ENCODE measurements at places on chromosomes 5 and 9.

- DNase-seq: no peak
Measured at GRCh38 chr9:37906312-37907239, 2.6 kb upstream of the SLC25A51 start.

DNA sequence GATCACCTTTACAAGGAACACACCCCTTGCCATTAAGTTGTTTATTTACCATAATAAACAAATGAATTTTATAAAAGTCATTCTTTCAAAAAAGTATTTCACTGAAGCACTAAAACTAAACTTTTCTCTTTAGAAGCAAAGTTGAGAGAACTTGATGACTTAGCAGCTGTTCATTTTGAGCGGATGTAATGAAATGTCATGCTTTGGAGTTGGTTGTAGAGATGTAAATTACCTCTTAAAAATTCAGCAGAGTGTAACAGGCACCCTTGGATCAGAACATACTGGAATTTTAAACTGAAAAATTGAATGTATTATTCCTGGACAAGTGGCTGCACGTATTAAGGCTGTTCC lies 617.2 kb downstream of the PDE4D start:
- peak; percentile 31 for DNase-seq

DNA sequence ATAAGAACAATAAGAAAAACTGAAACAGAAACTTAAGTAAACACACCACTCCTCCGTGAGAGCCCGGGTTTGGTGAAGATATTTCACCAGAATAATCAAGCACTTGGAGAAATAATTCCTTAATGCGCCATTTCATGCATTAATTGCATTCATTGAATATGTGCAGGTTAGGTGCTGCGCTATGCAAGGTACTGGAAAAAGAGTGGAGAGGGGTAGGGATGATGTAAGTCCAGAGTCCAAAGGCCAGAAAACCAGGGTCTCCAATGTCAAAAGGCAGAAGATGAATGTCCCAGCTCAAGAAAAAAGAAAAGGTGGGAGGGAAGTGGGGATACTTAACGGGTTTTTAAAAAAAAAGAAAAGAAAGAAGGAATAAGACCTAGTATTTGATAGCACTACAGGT lies 669 bp upstream of the ZFP37 start:
- DNase-seq: no peak

GRCh38 chr9:132032238-132032950 lies 47.3 kb downstream of the MED27 start:
- no peak for DNase-seq

DNA sequence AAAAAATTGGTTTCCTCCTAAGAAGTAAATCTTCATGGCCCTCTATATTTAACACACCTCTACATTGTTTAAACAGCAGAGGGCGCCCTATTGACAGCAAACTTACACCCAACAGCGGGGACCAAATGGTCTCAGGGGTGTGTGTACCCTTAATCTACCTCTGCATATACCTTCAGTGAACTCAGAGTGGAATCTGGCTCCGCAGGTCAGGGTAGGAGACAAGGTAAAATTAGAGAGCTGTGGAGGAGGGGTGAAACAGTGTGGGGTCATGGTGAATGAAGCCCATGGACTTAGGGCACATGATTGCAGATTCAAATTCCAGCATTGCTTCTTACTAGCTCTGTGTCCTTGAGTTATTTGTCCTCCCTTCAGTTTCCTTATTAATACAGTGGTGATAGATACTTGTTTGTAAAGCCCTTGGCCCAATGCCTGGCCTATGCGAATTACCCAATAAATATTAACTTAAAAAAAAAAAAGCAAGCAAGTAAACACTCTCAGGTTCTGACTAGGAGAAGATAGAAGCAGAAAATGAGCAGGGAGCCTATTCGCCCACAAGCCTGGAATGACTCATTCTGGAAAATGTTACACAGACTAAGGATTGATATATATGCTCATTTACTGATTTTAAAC lies 122.9 kb downstream of the CAVIN4 start:
- peak; percentile 63 for DNase-seq

DNA sequence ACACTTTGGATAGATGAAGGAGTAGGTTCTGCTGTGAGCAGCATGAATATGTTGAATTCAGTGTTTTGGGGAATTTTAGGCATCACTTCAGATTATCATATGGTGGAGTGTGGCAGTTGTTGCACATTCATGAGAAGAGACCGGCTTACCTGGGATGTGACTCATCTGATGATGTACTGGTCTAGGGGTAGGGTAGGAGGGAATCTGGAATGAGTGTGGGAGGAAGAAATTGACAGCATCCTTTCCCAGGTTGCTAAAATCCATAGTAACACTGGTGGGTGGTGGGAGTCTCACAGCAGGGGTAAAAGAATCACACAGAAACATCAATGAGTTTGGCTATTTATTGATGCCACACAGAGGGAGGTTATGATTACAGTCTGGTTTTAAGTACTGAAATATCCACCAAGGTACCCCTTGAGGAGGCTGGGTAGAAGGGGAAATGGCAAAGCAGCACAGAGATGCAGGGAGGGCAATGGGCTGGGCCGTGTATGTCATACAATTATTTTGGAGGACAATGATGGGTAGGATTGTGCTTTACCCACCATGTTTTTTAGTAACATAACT lies 82.5 kb downstream of the TARS1 start:
- DNase-seq: no peak

DNA sequence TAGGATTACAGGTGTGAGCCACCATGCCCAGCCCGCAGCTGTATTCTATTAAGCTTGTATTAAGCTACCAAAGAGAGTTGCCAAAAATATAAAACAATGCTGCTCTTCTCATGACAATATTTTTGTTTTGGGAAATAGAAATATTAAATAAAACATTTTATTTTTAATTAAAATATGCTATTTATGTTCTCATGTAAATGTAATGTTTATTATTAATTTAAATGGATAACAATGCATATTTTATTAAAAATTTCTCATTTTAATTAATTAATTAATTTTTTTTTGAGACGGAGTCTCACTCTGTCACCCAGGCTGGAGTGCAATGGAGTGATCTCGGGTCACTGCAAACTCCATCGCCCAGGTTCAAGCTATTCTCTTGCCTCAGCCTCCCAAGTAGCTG lies 117.5 kb downstream of the ANKRD55 start:
- no peak for DNase-seq

GRCh38 chr5:137515238-137515637 lies 16.1 kb upstream of the SPOCK1 start:
- DNase-seq: no peak

DNA sequence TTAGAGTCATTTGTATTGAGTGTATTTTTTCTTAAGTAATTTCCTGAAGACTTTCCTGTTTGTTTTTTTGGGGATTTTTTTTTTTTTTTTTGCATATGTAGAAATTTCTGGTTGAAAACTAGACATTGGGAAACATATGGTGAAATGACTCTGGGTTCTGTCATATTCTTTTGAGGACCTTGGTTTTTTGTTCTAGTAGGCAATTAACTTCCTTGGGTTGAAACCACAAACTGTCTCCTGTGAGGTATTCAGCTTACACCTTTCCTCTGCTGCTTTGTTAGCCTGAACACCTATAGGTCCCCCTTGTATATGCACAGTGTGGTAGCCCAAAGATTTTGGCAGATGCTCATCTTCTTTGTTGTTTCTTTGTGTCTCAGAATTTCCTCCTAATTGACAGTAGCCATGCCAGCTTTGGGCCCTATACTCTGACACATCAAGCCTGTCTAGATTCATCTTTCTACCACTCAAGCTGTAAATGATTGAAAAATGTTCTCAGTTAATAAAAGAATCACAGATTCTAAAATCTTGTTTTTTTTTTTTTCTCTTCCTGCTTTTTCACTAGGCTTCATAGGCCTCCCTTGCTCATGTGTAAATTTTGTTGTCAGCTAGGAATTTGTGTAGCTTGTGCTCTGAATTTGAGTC lies 140.6 kb downstream of the COMMD10 start:
- no peak for DNase-seq

- DNase-seq: no peak
Measured at GRCh38 chr9:126813072-126813471, 8.2 kb downstream of the ZBTB43 start.

- DNase-seq: peak; percentile 68
Measured at GRCh38 chr5:443239-444151, 519 bp downstream of the EXOC3 start.

- DNase-seq: no peak
Measured at GRCh38 chr9:86549920-86550319, 195.7 kb upstream of the TUT7 start.

- DNase-seq: peak; percentile 63
Measured at GRCh38 chr5:2710910-2711309, 40.6 kb downstream of the IRX2 start.

DNA sequence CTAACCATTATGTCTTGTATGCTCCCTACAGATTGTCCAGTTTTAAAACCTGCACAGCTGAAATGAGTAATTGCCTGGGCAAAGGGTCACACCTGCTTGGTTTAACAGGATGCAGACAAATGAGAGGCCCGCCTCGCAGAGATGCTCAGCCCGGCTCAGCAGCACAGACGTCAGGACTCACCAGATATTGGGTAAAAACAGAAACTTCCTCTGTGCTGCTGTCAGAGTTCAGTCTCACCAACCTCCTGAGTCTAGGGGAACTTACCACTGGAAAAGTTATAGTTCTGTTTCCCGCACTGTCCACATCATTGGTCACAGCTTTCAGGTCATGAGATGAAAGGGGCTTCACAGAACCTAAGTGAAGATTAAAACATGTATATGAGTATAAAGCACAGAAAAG lies 152.5 kb downstream of the ESM1 start:
- DNase-seq: no peak

DNA sequence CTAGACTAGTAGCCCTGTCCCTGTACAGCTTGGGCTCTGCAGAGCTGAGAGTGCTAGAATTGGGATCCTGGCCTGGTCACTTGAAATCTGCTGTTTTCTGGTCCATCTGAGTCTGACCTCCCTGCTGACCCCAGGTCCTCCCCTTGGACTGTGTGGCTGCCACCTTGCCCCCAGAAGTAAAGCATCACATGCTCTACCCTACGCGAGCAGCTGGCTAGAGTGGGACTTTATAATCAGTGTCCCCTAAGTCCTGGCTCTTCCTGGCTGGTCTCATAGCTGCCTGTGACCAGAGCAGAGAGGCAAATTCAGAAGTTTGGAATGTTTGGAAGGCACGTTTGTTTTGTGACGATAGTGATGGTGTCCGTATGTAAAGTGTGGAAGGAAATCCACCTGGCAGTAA lies 81.0 kb downstream of the ARHGEF28 start:
- no peak for DNase-seq

GRCh38 chr9:116479056-116479544 lies 208.0 kb upstream of the TRIM32 start:
- DNase-seq: no peak

DNA sequence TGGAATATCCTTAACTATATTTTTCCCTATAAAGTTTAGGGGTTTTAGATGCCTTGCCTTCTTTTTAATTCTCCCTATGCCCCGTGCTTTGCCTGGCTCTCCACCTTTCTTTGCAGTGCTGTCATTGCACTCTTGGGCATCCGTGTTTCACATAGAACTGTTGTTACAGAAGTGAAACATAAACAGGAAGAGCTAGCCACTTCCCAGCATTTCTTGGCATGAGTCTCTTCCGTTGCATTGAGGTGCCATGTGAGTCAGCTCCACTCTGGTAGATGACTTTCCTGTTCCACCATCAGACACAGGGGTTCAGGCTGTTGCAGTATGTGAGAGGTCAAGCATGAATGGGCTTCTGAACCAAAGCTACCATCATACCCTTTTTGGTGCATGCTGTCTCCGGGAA lies 73.4 kb downstream of the ANGPTL2 start:
- DNase-seq: no peak

GRCh38 chr5:18968966-18969365 lies 1019.0 kb downstream of the CDH18 start:
- DNase-seq: no peak

- no peak for DNase-seq
Measured at GRCh38 chr5:59722874-59723273, 170.7 kb downstream of the PDE4D start.

GRCh38 chr9:79408617-79409016 lies 163.1 kb upstream of the TLE4 start:
- DNase-seq: no peak

- no peak for DNase-seq
Measured at GRCh38 chr5:143261748-143262392, 141.6 kb downstream of the NR3C1 start.

DNA sequence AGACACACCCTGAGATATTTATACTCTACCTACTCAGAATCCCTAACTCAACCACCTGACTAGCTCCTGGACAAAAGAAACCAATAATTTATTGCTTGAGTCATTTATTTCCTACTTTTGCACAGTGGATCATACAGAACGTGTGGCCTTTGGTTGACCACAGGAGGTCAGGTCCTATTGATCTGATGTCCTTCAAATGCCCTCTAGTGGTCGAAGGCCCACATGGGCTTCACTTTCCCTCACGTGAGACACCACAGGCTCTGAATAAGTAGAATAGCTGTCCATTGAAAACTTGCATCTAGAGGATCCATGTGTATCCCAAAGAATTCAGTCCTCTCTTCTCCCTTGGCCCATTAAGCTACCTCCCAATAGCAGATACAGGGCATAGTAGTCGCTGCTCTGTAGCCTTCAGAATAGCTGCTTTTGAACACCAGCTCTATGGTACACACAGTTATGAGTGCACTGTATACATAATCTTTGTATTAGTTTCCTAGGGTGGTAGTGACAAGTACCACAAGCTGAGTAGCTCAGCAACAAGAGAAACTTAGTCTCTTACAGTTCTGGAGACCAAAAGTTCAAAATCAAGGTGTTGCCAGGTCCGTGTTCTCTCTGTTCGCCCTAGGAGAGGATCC lies 177.6 kb upstream of the SMARCA2 start:
- peak; percentile 55 for DNase-seq

DNA sequence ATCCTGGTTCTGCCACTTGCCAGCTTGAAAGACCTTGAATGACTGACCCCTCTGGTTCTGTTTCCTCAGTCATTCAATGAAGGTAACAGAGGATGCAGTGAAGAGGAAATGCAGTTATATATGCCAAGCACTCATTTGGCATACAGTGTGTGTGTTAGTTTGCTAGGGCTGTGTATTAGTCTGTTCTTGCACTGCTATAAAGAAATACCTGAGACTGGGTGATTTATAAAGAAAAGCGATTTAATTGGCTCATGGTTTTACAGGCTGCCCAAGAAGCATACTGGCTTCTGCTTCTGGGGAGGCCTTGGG lies 8.6 kb upstream of the WHRN start:
- DNase-seq: no peak

GRCh38 chr5:123845356-123846100 lies 333.6 kb downstream of the CSNK1G3 start:
- DNase-seq: no peak

GRCh38 chr5:180343831-180344695 lies 9.1 kb downstream of the GFPT2 start:
- DNase-seq: no peak

DNA sequence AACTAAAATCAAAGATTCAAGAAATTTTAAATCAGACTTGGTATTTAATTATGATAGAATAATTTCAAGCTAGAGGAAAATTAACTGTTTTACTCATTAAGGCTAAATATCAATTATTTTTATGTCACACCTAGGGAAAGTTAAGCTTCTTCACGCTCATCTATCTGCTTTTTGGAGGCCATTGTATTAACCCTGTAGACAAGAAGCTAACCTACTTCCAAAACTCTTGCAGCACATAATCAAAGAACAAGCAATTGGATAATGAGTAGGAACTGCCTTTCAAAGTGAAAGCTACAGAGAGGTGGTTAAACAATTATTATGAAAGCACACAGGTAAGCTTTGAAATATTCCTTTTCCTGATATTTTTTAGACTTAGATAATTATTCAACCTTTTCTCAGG lies 6.7 kb downstream of the EBF1 start:
- no peak for DNase-seq

- DNase-seq: no peak
Measured at GRCh38 chr9:93192721-93193387, 8.9 kb downstream of the WNK2 start.

All from NAMALWA (cell line).